Prostate gland (tissue), 2 donors: ENCODE measurements at places on chromosomes 4 and X. TPM values are rescaled to one million over a fixed set of nuclear protein-coding genes. Genes with fewer than 3 reads are reported as not detected.

- H3K27ac ChIP-seq: no peak overlapping the region
- DNase-seq: no peak
- H3K4me1 ChIP-seq: no peaks in the 10 kb centered on the region
- H3K36me3 ChIP-seq: no peaks in the 10 kb centered on the region
- H3K27me3 ChIP-seq: no peaks in the 10 kb centered on the region
Measured at GRCh38 chrX:8044947-8045346, 117.7 kb upstream of the PNPLA4 start.

Gene IL1RAPL2
- not detected for total RNA-seq

Gene STK32B
- total RNA-seq: 7.3 TPM

DNA sequence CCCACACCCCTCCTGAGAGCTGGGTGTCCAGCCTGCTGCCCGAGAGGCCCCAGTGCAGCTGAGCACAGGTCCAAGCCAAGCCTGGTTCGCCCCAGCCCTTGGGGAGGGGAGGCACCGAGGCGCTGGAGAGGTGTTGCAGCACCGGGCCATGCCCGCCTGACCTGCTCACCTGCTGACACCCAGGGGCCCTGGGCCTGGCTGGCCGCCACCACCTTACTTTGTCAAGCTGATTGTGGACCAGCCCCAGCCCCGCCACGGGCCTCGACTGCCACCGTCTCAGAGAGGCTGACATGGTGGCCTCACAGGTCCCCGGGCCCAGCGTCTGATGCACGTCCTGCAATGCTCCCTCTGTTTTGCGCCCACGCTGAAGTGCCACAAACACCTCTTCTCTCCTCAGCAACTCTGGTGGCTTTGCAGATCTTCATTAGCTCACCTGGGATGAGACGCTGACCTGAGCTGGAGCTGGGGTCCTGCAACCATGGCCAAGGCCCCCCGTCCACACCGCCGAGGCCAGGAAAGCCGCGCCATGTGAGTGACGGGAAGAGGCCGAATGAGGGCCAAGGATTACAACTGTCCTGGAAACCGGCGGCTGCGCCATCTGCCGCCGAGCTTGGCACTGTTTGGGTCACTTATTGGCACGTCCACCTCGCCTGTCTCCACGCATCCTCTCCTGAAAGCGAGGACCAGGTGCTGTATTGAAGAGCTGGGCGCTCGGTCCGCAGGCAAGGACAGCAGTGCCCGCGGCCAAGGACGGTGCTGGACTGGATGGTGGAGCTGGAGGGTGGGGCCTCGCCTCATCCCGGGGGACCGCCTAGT is 7.6 kb downstream of the CPLX1 start:
- H3K36me3 ChIP-seq: no peaks in the 10 kb centered on the region
- no peak overlapping the region for H3K4me3 ChIP-seq
- H3K4me1 ChIP-seq: no peaks in the 10 kb centered on the region
- H3K27me3 ChIP-seq: peaks cover 16% of the 10 kb centered on the region

Gene GRPR
- total RNA-seq: not detected

DNA sequence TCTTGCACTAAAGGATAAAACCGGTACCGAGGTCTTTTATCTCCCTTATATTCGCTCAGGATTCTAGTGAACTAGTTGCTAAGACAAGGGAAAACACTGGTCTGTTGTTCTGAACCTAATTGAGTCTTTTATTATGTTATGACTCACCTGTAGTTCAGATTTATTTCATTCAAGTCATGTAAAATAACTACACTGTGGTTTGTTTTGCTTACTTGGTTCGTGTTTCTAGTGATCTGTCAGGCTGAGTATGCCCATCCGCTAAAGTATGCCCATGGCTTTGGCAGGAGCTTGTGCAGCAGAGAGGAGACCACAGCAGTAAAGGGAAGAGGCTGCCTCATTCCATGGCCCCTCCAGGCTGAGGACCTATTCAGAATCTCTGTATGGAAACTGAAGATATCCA is 126.1 kb downstream of the AFF1 start:
- DNase-seq: no peak
- H3K4me1 ChIP-seq: peaks cover 5% of the 10 kb centered on the region
- H3K36me3 ChIP-seq: no peaks in the 10 kb centered on the region
- peak overlapping the region; percentile 9 for H3K27ac ChIP-seq

- DNase-seq: no peak
- no peaks in the 10 kb centered on the region for H3K27me3 ChIP-seq
- H3K4me3 ChIP-seq: peak overlapping the region; percentile 70
- H3K36me3 ChIP-seq: no peaks in the 10 kb centered on the region
- no peaks in the 10 kb centered on the region for H3K4me1 ChIP-seq
- peak overlapping the region; percentile 73 for H3K27ac ChIP-seq
Measured at GRCh38 chr4:88458104-88458740, 1.3 kb downstream of the HERC5 start.

- no peaks in the 10 kb centered on the region for H3K36me3 ChIP-seq
- no peak for DNase-seq
- H3K27ac ChIP-seq: no peak overlapping the region
- H3K4me1 ChIP-seq: no peaks in the 10 kb centered on the region
- no peak overlapping the region for H3K4me3 ChIP-seq
Measured at GRCh38 chr4:46392421-46392820, 2.5 kb upstream of the GABRA2 start.

DNA sequence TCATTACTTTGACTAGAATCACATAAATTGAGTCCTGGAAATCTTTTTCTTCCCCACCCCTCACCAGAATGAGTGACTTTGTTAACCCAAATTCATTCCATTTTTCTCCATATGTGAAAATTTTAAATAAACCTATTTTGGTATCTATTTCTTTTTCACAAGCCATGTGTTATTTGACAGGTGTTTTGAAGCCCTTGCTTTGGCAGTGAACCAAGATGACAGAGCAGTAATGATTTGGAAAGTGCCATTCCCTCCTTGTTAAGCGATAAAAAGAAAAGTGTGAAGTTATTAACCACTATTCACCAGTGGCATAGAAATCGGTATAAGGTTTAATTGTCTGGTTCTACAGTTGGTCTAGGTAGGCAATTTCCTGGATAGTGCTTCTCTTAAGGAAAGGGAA is 66.1 kb downstream of the POLA1 start:
- H3K4me1 ChIP-seq: no peaks in the 10 kb centered on the region
- H3K27me3 ChIP-seq: no peaks in the 10 kb centered on the region
- no peak overlapping the region for H3K4me3 ChIP-seq
- no peaks in the 10 kb centered on the region for H3K36me3 ChIP-seq
- no peak overlapping the region for H3K27ac ChIP-seq

DNA sequence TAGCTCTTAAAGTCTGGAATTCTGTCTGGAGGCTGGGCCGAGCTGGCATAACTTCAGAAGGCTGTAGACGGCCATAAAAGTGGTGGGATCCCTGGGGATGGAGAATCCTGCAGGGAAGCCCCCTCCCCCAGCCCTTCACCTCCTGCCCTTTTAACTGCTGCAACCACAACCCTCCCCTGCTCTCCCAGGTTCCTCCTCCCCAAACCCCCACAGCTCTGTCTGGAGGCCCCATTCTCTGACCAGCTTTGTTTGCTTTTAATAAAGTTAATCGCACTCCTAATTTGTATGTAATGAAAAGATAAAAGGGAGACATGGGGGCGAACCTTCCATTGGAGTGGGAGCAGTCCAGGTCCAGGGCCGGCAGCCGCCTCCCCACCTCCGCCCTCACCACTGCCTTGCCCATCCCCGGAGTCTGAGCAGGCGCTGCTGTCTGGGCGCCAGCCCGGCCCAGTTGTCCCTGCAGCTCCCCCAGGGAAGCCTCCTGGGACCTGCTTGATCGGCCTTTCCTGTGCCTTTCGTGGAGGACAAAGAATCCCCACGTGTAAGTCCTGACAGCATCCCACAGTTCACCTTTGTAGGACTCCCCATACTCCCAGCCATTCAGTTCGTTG is 84.3 kb downstream of the PJA1 start:
- H3K4me3 ChIP-seq: no peak overlapping the region
- no peaks in the 10 kb centered on the region for H3K4me1 ChIP-seq
- H3K27me3 ChIP-seq: no peaks in the 10 kb centered on the region

GRCh38 chr4:2576290-2576689 is 39.8 kb downstream of the FAM193A start:
- no peaks in the 10 kb centered on the region for H3K36me3 ChIP-seq
- no peak overlapping the region for H3K4me3 ChIP-seq
- no peak for DNase-seq
- H3K4me1 ChIP-seq: no peaks in the 10 kb centered on the region
- no peaks in the 10 kb centered on the region for H3K27me3 ChIP-seq
- no peak overlapping the region for H3K27ac ChIP-seq

Gene TRPC5OS
- not detected for total RNA-seq

Gene SLC2A9
- total RNA-seq: 9.8 TPM

DNA sequence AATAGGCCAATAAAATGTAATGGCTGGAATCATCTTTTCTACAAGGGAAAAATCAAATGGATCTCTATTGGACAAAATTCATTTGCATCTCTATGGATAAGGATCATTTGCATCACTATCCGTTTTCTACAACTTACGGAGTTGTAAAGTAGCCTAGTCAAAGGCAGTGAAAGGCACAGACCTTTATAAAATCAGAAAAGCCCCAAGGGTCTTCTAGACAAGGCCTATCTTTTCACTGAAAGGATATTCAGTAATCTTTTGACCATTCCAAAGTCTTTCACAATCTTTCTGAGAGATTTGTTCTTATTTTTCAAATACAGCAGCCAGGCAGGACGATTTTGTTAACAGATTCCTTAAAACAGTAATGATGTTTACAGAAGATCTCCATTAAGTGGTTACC is 119.5 kb upstream of the JADE1 start:
- H3K4me3 ChIP-seq: no peak overlapping the region
- H3K27ac ChIP-seq: no peak overlapping the region
- H3K27me3 ChIP-seq: no peaks in the 10 kb centered on the region

Gene TLR2
- 5.5 TPM for total RNA-seq

- no peaks in the 10 kb centered on the region for H3K4me1 ChIP-seq
- no peak overlapping the region for H3K4me3 ChIP-seq
- H3K36me3 ChIP-seq: no peaks in the 10 kb centered on the region
- DNase-seq: no peak
Measured at GRCh38 chr4:151799417-151800012, 38.7 kb upstream of the GATB start.

Gene RAI2
- total RNA-seq: 19.1 TPM

DNA sequence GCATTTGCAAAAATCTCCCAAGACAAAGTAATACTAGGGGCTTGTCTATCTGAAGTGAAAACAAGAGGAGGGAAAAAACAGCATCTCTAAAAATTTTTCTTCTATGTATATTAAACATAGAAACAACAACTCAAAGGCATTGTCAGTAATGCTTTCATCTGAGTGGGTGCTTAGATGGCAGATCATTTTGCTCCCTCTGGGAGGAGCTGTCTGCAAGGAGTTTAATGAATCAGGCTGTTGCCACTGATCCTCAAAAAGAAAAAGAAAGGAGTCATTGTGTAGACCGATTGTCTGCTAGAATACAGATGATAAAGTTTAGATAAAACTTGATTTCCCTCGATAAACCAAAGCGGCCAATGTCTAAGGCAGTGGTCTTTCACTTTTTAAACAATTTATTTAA is 49.7 kb upstream of the KLHL8 start:
- no peaks in the 10 kb centered on the region for H3K27me3 ChIP-seq
- DNase-seq: peak; percentile 24
- no peak overlapping the region for H3K27ac ChIP-seq
- no peaks in the 10 kb centered on the region for H3K4me1 ChIP-seq

- peaks cover 12% of the 10 kb centered on the region for H3K27me3 ChIP-seq
- no peaks in the 10 kb centered on the region for H3K4me1 ChIP-seq
- DNase-seq: no peak
- H3K36me3 ChIP-seq: no peaks in the 10 kb centered on the region
- no peak overlapping the region for H3K4me3 ChIP-seq
Measured at GRCh38 chr4:8703857-8704495, 111.4 kb downstream of the CPZ start.

- H3K4me1 ChIP-seq: no peaks in the 10 kb centered on the region
- H3K27me3 ChIP-seq: no peaks in the 10 kb centered on the region
- DNase-seq: no peak
- H3K36me3 ChIP-seq: no peaks in the 10 kb centered on the region
Measured at GRCh38 chrX:73647632-73648322, 84.8 kb downstream of the CHIC1 start.

Gene UPF3B
- 3.9 TPM for total RNA-seq

Gene AMOT
- total RNA-seq: 60.1 TPM

- no peak overlapping the region for H3K27ac ChIP-seq
- no peak for DNase-seq
- no peaks in the 10 kb centered on the region for H3K4me1 ChIP-seq
- no peak overlapping the region for H3K4me3 ChIP-seq
- no peaks in the 10 kb centered on the region for H3K36me3 ChIP-seq
Measured at GRCh38 chr4:46986922-46987638, 6.3 kb downstream of the GABRA4 start.

GRCh38 chr4:119833611-119834010 is 205.0 kb upstream of the PDE5A start:
- H3K4me3 ChIP-seq: no peak overlapping the region
- no peak overlapping the region for H3K27ac ChIP-seq
- H3K36me3 ChIP-seq: no peaks in the 10 kb centered on the region

DNA sequence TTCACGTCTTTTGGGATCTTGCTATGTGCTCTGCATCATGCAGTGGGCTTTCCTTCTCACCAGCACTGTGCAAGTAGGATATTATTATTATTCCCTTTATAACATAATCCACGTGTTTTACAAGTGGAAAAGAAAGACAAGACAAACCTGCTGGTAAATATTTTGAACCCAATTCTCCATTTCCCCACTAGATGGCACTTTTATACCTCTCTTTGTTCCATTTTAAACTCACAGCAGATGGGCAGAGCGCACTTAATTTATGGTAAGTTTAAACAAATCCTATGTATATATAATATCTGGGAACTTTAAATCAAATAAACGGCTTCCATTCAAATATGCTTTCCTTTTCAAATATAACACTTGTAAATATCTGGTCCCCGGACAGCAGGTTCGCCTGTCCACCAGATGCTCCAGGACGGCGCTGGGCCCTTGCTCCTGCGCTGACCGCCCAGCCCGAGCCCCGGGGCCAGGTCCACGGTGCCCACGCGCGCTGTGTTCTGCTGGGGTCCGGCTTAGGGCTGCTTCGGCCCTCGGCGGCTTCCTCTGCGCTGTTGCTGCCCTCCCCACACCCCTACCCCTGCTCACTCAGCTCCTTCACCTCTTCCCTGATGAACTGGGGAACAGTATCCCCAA is 31.1 kb downstream of the F11 start:
- H3K36me3 ChIP-seq: no peaks in the 10 kb centered on the region
- H3K4me3 ChIP-seq: no peak overlapping the region
- DNase-seq: peak; percentile 8
- H3K27me3 ChIP-seq: no peaks in the 10 kb centered on the region
- H3K4me1 ChIP-seq: no peaks in the 10 kb centered on the region

DNA sequence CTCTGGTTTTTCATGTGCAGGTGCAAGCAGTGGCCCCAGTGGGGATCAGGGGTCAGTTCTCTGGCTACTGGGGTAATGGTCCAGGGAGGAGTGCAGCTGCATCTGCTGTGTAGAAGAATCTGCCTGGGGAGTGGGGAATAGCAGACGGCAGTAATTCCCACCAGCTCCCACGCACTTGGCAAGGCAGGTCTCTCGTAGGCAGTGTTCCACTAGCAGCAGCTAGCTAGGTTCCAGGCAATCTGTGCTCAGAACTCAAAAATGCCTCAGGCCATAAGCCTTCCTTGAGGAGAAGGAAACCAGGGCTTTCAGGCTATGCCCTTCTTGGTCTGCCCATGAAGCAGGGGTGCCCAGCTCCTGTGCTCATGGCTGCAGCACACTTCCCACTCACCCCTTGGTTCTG is 38.8 kb downstream of the DCLK2 start:
- no peak overlapping the region for H3K4me3 ChIP-seq
- H3K27ac ChIP-seq: no peak overlapping the region
- H3K4me1 ChIP-seq: no peaks in the 10 kb centered on the region
- no peak for DNase-seq
- H3K27me3 ChIP-seq: no peaks in the 10 kb centered on the region
- H3K36me3 ChIP-seq: no peaks in the 10 kb centered on the region

GRCh38 chr4:20684852-20685763 is 15.2 kb upstream of the PACRGL start:
- H3K36me3 ChIP-seq: no peaks in the 10 kb centered on the region
- no peak for DNase-seq
- H3K4me1 ChIP-seq: no peaks in the 10 kb centered on the region
- no peak overlapping the region for H3K27ac ChIP-seq

Gene CSAG3
- not detected for total RNA-seq
